ENCODE measurements at places on chromosomes 4 and X. TPM values are rescaled to one million over a fixed set of nuclear protein-coding genes. Genes with fewer than 3 reads are reported as not detected.

The FAM47A gene
- total RNA-seq: not detected

The BEND2 gene
- 0.27 TPM for total RNA-seq

The TBC1D9 gene
- total RNA-seq: 64.2 TPM

The WNK3 gene
- total RNA-seq: 22.2 TPM

The NLRP2B gene
- not detected for total RNA-seq

Measured in camera-type eye (tissue), 1 donor.